Stimulated activated CD4-positive, alpha-beta T cell treated with anti-CD3 and anti-CD28 coated beads, Interleukin-1b, Interleukin-23, amount 100 ng/mL, for 4 hours (primary cell): ENCODE measurements at places on chromosomes 4 and X.

DNA sequence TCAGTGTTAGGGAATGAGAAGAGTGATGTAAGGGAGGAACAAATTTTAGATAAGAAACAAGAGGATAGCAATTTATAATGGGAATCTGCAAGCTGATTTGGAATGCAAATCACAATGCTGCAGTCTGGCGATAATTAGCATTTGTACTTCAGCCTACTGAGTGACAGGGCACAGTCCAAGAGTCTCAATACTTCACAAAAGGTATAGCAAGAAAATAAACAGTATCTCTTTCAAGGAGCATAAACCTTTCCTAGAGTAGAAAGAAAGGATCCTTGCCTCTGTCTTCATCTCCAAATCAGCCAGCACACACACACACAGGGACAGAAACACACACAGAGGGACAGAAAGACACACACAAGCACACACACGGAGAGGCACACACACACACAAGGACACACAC is 1.1 kb upstream of the GPM6A start:
- DNase-seq: no peak

GRCh38 chrX:49919617-49920016 is 2.8 kb upstream of the CLCN5 start:
- DNase-seq: no peak

DNA sequence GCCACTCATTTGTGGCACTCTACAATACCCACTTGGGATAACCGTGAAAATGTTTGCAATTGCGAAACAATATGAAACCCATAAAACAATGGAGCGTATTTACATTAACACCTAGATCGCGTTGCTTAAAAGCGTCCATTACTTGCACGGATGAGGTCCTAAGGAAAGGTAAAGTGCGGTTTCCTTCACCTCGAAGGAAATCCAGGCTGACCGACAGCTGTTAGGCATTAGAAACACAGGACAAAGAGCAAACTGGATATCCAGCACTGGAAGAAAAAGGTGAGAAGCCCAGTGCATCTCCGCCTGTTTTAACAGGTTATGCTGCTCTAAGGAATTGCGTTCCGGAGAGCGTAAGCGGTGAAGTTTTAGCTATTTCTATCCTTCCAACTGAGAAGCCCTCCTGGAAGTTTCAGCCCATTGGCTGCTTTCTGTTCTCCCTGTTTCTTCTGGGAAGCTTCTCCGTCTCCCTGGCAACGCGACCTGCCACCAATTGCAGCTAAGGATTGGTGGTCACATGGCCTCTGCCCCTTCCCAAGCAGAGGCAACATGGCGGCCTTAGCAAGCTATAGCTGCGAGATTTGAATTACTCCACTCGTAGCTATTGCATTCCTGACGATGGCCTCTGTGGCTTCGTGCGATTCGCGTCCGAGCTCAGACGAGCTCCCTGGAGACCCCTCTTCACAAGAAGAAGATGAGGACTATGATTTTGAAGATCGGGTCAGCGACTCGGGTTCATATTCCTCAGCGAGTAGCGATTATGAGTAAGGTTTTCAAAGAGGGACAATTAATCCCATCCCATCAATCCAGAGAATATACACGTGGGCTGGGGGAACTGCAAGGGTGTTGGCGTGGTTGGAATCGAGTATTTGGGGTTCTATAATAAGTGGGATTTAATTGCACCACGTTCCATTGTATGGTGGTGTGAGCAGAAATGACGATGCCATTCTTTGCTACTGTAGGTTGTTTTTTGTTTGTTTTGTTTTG is at the start of gene INTU:
INTU (plus strand) TSS at position 538 of the 984 bp plus-strand sequence; CDS start at position 616, 78 bp downstream.
- no peak for DNase-seq

DNA sequence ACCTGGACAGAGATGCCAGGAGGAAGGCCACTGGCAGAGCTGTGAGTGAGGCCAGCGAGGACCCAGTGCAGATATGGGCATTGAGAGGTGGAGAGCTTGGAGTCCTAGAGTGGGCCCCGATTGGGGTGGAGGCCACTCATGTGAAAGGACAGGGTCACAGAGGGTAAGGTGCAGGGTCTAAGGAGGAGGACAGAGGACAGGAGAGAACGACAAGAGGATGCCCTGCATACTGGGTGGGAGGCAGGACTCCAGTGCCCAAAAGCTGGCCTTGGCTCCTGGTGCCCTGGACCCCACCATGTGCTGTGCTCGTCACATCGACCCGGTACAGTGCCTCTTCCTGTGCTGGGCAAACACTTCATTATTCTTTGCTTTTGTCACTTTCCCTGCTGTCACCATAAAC is 66.7 kb downstream of the NAT8L start:
- DNase-seq: no peak

GRCh38 chrX:79117078-79117477 is 27.4 kb upstream of the GPR174 start:
- no peak for DNase-seq

- DNase-seq: no peak
Observed at GRCh38 chr4:85681221-85681657, 206.3 kb downstream of the ARHGAP24 start.

- DNase-seq: no peak
Observed at GRCh38 chr4:83340692-83341343, 6.2 kb upstream of the HPSE start.
